ENCODE measurements at places on chromosomes 2 and 18. TPM values are rescaled to one million over a fixed set of nuclear protein-coding genes. Genes with fewer than 3 reads are reported as not detected.

DNA sequence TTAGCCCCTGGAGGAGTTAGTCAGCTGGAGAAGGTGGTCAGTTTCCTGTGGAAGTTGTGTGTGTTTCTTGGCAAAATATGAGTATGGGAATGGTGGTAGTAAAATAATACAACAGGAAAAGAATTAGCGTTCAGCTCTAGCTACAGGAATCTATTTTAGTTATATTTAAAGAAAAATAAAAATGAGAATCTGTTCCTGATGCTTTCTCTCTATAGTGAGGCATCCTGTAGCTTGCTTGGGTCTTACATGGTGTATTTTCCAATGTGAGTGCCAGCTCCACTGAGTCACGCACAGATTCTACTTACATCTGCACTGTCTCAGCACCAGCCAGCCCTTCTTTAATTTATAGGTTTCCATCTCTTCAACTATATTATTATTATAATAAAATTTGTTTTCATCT is 132.2 kb downstream of the BIRC6 start:
- no peak for DNase-seq

GRCh38 chr18:44818668-44819403 is 138.1 kb downstream of the SETBP1 start:
- no peak for DNase-seq

- peak; percentile 56 for DNase-seq
Measured at GRCh38 chr2:1521191-1521877, 108.1 kb downstream of the TPO start.

- DNase-seq = no peak
Measured at GRCh38 chr2:151983221-151983620, 115.6 kb downstream of the CACNB4 start.

GRCh38 chr18:14908541-14908940 is 160.6 kb downstream of the ANKRD30B start:
- DNase-seq = no peak

DNA sequence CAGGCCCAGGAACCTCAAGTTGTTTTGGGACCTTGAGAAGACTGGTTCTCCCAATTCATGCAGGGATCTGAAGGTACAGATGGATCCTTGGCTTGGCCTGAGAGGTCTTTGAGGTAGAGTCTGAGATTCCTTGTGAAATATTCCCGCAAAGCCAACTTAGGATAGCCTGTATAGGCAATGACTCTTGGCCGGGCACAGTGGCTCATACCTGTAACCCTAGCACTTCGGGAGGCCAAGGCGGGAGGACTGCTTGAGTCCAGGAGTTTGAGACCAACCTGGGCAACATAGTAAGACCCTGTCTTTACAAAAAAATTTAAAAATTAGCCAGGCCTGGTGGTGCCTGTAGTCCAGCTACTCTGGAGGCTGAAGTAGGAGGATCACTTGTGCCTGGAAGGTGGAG is 40.4 kb downstream of the ANKMY1 start:
- peak; percentile 55 for DNase-seq

- DNase-seq = no peak
Measured at GRCh38 chr2:240887631-240888030, 8.3 kb downstream of the MAB21L4 start.

The REEP1 gene
- total RNA-seq = 48.4 TPM
